Brain microvascular endothelial cell (primary cell): ENCODE measurements at places on chromosomes 3 and 15.

DNA sequence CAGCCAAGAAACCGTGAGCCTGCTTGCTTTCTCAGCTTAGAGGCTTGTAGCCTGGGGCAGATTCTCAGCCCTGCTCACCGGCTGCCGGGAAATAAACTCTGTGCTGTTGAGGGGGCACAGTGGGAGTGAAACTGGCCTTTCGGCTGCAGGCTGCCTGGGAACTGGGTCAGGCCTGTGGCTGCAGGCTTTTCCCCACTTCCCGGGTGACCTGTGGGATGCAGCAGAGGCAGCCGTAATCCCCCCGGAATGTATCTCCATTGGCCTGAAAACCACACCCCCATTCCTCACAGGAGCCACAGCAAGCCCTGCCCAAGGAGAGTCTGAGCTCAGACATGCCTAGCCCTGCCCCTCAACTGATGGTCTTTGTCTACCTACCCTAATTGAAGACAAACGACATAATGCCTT is 110.9 kb downstream of the STXBP5L start:
- DNase-seq: no peak

DNA sequence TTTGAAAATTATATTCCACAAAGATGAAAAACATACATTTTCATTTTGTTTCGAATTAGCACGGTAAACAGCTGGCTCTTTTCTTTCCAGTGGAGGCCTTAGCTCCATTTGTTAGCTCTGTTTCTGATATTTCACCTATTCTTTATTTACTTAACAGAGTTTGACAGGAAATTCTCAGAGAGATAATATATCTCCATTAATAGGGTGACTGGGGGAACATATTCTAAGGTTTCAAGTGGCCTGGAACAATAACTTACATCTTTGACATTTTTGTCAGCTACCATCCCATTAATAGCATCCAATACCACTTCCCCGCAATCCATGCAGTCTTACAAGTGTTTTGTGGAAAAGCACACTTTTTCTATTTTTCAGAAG is 577.6 kb upstream of the MDFIC2 start:
- no peak for DNase-seq

DNA sequence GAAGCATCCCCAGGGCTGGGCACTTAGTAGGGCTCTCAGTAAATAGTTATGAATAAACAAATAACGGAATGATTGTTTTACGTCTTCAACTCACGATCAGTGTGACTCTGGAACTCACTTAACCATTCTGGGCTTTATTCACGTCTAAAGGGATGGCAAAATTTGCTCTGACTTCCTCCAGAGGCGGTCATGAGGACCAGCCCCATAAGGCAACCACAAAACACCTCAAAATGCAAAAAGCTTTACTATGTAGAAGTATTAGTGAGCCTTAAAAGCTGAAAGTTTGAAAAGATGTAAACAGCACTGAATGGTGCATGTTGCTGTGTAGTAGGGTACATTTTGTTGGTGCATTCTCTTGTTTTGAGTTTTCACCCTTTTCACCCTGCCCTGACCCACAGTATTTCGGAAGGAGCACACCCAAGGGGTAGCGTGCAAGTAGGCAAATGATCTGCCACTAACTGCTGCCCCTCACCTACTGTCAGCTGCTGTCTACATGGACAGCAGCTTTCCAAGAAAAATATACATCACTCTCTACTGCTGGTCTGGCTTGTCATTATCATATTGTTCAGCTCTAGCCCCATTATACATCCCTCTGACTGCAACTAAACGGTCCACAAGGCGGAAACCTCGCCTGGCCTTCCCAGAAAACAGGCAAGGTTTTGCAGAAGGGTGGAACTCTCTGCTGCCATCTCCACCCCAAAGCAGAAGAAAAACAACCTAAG is 308.5 kb upstream of the PROK2 start:
- no peak for DNase-seq

DNA sequence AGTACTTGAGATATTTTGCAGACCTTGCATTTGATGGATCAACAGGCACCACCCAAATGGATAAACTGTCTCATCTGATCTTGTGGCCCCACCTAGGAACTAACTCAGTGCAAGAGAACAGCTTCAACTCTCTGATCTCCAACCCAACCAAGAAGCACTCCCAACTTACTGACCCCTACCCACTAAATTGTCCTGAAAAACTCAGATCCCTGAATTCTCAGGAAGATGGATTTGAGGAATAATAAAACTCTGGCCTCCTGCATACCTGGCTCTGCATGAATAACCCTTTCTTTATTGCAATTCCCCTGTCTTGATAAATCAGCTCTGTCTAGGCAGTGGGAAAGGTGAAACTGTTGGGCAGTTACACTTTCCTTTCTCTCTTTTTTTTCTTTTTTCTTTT is 247.9 kb downstream of the ZPLD1 start:
- DNase-seq: no peak

- peak; percentile 50 for DNase-seq
These were observed 885.4 kb downstream of the PDCD6IP start for GRCh38 chr3:34683851-34684250.

- peak; percentile 60 for DNase-seq
These were observed 471.8 kb downstream of the MFSD1 start for GRCh38 chr3:159273608-159274007.

- DNase-seq: peak; percentile 59
These were observed 300.6 kb downstream of the SATB1 start for GRCh38 chr3:18124501-18124900.

DNA sequence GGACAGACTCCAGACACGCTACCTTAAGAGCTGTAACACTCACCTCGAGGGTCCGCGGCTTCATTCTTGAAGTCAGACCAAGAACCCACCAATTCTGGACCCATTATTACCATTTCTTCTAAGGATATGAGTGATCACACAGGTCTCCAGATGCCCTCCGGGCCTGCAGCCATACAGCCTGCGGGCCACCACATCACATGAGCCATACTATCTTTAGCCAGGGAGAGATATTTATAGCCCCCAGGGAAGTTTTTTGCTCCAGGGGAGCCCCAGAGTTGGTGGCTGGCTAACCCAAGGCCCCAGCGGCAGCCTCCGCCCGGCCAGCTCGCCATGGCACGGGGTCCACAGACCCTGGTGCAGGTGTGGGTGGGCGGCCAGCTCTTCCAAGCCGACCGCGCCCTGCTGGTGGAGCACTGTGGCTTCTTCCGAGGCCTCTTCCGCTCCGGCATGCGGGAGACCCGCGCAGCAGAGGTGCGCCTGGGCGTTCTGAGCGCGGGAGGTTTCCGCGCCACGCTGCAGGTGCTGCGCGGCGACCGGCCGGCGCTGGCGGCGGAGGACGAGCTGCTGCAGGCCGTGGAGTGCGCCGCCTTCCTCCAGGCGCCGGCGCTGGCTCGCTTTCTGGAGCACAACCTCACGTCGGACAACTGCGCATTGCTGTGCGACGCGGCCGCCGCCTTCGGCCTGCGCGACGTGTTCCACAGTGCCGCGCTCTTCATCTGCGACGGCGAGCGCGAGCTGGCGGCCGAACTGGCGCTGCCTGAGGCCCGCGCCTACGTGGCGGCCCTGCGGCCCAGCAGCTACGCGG is at the start of gene KBTBD13:
Gene KBTBD13 (plus strand): TSS at position 261 of the 805 bp plus-strand sequence. CDS start 70 bp downstream, at position 331.
- DNase-seq: no peak

- no peak for DNase-seq
These were observed 84.1 kb upstream of the ARHGEF3 start for GRCh38 chr3:56885879-56886278.

DNA sequence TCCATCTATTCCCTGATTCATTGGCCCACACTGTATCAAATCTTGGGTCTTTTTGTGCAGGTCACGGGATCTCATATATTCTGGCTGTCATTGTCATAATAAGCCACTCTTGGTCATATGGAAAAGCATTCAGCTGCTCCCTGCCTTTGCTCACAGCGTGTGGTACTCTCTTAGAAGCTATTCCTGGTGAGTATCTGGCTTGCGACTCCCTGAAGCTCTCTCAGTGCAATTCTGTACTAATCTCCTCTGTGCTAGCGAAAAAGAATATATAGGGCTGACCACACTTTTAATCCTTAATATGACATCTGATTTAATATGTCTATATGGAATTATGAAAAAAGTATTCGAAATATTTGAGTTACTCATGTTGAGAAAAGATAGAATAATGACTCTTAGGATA is 440.8 kb upstream of the GBE1 start:
- DNase-seq: no peak

GRCh38 chr3:172616031-172616461 is 92.8 kb upstream of the TNFSF10 start:
- DNase-seq: no peak

- no peak for DNase-seq
These were observed 172.6 kb downstream of the RBMS3 start for GRCh38 chr3:29453284-29454001.

DNA sequence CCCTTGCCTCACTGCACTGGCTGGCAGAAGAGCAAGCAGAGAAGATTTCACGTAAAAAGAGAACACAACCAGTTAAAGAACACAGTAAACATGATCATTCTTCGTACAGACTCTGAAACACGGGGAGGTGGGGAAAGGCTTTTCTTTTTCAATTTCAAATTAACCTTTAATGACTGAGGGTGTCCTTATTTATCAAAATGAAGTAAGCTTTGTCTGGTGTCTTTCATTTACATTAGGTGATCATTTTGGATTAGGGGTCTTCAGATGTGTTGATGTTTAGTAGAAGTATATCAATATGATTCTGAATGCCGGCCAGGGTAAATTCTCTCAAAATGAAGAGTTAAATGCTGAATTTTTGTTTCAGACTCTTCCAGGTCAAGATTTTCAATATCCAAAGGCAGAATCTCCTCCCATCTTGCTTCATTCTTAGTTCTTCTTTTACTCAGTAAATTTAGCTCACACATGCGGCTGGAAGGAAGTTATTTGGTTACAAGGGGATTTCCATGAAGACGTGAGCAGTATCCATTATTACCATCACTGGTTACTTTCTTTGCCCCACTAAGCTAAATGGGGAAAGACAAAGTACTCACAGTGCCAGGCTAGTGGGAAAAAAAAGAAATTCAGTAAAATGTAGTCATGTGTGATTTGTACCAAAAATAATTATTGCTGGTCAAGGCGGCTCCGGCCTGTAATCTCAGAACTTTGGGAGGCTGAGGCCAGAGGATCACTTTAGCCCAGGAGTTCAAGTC is 272.2 kb upstream of the NR2F2 start:
- DNase-seq: no peak

DNA sequence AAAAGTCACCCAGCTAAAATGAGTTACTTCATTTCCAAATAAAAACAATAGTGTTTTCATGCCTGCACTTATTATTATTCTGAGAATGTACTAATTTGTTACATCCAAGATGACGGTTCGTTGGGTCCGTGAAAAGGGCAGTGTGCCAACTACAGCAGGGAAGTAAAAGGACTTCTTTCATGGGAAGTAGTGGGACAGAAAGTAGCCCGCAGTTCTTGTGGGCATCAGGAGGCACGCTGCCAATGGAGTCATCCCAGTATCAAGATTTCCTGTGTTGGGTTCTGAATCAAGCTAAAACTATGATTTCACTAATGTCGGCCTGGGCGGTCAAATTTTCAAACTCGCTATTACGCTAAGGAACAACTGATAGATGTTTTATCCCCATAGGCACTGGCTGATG is 254.5 kb upstream of the SOX2 start:
- DNase-seq: no peak

GRCh38 chr3:13289771-13290285 is 130.3 kb downstream of the NUP210 start:
- no peak for DNase-seq

DNA sequence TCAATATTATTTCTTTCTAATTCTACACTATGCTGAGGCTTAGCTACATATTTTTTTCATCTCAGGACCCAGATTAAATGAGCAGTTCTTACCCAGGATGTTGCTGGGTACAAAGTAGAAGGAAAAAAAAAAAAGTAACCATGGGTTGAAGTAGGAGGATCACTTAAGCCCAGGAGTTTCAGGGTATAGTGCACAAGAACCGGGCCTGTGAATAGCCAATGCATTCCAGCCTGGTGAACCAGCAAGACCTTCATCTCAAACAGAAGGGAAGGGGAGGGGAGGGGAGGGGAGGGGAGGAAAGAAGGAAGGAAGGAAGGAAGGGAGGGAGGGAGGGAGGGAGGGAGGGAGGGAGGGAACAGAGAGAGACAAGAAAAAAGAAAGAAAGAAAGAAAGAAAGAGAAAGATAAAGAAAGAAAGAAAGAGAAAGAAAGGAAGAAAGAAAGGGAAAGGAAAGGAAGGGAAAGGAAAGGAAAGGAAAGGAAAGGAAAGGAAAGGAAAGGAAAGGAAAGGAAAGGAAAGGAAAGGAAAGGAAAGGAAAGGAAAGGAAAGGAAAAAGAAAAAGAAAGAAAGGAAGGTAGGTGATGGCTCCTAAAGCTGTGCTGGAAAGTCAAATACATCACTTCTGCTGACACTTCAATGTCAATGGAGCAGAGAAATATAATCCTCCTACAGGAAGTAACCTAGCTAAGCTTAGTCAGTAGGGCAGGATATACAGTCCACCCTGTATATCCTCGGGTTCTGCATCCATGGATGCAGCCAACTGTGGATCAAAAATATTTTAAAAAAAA is 206.8 kb upstream of the TGFBR2 start:
- no peak for DNase-seq

GRCh38 chr3:37640636-37641375 is 220.9 kb upstream of the CTDSPL start:
- no peak for DNase-seq

DNA sequence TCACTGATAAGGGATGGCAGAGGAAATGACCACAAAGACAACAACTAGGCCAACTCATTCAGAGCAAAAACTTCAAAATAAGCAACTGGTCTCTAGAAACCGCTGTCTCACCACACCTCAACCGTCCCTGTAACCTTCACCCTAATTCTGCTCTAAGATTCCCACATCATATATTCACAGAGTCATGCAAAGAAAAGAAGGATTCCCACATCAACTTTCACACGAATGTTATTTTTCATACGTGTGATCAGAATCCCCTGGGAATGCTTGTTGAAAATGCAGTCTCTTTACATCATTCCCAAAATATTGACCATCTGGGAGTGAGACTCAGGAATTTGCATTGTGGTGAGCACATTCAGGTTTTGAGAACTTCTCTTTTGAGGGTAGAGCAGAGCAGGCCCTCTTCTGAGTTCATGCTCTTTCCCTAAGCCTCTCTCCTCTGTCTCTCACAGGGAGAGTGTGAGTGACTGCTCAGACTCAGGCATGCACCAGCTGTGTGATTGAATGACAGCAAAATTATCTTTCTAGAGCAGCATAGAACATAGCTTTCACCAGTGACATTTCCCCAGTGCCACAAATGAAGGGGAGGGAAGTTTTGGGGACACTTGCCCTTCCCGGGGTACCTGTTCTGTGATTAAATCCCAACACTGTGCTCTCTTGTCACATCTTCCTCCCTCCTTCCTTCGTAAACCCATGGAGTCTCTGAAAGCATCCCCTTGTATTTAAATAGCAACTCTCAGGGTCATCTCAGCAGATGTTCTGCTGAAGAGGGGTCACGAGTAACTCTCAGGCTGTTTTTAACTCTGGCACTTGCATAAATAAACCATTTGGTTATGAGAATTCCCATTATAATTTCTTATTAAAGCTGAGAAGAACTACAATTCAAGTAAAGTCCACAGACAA is 170.9 kb downstream of the PLCL2 start:
- peak; percentile 64 for DNase-seq

- no peak for DNase-seq
These were observed 28.4 kb upstream of the SMAD6 start for GRCh38 chr15:66673410-66674322.

GRCh38 chr3:30752970-30753369 is 141.5 kb downstream of the GADL1 start:
- peak; percentile 70 for DNase-seq
